ENCODE measurements at places on chromosomes 1 and 21.

- no peak for DNase-seq
Measured at GRCh38 chr1:114043548-114043947, 64.3 kb downstream of the OLFML3 start.

DNA sequence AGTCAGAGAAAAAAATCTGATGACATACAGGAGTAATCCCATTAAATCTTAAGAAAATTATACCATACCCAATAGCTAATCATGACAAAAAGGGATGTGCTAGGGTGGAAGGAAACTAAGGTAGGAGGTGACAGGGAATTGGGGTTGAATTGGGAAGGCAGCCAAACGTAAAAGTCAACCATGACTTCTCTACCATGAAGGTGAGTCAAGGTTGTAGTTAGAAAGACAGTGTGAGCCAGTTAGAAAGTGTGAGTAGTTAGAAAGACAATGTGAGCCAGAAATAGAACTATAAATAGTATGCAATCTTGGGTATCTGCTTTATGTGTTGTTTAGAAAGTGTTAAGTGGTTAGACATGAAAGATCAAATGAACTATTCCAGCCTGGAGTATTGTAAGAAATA, 556.8 kb downstream of the AGBL4 start:
- no peak for DNase-seq

GRCh38 chr1:2135441-2135841, 59.1 kb downstream of the FAAP20 start:
- DNase-seq: peak; percentile 89

GRCh38 chr1:206794294-206794908, 22.1 kb upstream of the IL10 start:
- no peak for DNase-seq

All from spinal cord (tissue), 10 donors.